ENCODE measurements at places on chromosomes 16 and 17. TPM values are rescaled to one million over a fixed set of nuclear protein-coding genes. Genes with fewer than 3 reads are reported as not detected.

GRCh38 chr16:89466920-89467319 is 23.4 kb downstream of the ANKRD11 start:
- DNase-seq = no peak

DNA sequence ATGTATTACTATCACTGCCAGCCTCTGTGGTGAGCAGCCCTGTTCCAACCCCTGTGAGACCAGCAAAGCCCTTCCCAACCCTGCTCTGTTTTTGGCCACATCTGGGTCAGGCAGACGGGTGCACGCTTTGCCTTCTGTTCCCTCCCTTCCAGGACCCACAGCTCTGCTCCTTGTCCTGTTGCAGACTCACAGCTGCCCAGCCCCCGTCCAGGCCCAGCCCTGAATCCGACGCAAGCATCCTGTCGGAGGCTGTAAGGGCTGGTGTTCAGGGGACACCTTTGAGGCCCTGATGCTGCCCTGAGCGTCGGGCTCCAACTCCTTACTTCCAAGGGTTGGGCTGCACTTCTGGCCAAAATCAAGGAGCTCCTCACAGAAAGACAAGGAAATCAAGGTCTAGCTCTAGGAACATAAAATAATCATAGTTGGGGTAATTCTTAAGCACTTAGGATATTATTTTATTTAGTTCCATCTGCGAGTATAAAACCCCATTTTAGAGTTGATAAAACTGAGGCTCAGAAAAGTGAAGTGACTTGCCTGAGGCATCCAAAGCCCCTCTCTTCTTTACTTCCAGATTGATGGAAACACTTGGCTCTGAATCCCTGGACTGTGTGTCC is 14.3 kb upstream of the SRCIN1 start:
- DNase-seq = no peak

DNA sequence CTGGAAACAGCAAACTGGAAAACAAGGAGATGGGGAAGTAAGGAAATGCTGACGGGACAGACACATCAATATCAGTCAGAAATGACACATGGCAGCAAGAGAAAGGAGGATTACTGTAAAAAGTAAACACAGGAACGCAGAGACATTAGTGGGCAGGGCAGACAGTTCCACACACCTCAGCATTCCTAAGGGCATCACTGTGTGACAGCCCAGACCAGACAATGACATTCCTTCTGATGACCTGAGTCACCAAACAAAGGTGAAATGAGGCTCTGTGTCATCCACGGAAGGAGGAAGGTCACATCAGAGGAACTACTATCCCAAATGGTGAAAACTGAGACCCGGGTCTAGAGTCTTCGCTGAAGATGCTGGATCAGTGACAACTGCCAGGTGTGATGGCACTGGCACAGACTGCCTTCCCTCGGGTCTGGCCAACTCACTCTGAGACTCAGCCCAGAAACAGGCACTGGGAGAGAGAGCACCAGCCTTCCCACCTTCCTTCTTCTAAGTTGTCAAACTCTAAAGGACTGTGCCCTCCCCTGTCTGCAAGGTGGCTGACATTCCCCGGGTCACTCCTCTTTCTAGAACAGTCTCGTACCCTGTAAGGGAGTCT is 36.7 kb downstream of the TK2 start:
- DNase-seq = no peak

DNA sequence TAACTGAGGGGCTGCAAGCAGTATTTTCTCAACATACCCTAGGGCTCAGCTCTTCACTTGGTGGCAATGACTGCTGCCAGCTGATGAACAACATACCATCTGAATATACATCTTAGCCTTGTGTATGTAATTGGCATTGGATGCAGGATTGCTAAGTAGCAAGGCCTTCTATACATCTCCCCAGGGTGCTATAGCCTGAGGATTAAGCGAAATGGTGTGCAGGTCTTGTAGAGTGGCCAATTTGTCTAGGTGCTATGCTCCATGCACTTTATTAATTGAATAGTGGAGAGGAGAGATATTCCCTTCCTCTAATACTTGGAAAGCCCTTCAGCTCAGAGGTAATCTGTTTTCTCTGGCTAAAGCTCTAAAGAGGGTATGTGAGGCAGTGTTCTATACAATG is 71.9 kb downstream of the KIF2B start:
- DNase-seq = no peak

DNA sequence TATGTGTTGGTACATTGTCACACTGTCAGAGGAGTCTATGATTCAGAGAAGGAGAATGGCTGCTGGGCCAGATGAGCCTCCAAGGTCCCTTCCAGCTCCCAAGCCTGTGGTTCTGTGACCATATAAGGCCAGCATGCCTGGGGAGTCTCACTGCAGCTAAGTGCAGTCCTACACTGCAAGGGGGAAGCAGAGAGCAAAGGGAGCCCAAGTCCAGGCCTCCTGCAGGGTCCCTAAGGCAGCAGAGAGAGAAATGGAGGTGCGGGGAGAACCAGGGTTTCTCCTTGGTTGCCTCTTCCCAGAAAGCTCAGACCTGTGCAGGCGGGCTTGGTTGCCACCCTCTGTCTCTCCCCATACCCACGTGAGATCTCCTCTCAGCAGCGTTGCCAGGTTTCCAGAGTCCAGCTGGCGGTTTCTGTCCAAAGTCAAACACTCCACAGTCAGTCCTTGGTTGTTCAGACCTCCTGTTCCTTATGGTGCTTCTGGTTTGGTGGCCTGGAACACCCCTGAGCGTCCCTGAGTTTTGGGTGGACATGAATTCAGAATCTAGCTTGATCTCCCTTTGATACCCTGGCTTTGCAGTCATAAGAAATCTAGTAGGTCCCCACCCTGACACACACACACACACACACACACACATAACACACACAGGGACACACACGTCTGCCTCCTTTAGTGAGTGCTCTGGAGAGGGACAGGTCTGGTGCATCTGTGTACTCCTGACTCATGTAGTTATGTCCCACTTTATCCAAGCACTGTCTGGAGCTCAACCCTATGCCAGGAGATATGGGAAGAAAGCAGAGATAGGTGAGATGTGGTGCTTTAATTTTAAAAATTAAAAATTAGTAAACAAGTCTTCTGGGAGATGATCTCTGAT is 78.8 kb downstream of the GNAO1 start:
- no peak for DNase-seq

GRCh38 chr17:19567216-19568015 is 33.8 kb downstream of the SLC47A1 start:
- no peak for DNase-seq

- DNase-seq = no peak
These were observed 8.1 kb downstream of the CORO7 start for GRCh38 chr16:4408323-4408690.

DNA sequence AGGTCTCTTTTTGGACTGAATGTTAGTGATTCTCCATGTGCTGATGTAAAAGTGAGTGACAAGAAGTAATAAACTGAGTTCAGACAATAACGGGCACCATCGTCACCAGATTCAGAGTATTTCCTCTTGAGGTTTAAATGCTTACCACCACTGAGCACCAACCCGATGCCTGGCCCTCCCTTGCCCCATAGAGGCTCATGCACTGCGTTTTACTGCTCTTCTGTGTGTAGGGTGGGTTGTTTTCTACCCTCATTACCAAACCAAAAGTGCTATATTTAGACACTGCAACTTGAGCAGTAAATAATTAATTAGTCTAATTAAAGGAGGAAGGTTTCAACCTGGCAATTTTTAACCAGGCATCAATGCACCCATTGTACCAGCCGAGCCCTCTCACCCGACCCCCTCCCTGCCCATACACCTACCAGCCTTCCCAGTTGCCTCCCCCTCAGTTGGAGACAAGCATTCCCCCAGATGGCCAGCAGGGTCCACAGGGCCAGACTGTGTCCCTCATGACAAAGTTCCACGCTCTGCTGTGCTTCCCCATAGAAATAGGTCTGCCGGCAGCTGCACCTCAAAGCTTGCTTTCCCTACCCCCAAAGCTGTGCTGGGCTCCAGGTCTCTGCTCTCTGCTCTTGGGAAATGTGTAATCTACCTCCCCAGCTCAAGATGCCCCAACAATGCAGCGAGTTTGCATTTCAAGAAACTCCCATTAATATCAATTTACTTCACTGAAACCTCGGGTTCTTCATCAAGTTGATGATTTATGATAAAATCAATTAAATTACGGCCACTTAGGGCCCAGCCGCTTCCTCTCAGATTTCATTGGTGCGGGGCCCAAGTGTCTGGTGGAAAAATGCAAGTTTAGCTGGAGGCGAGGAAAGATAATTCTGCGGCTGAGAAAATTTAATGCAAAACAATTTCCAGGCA is 16.0 kb downstream of the HOXB4 start:
- DNase-seq = no peak

GRCh38 chr16:87569601-87570571 is 32.4 kb upstream of the JPH3 start:
- no peak for DNase-seq

GRCh38 chr16:47625115-47625567 is 164.0 kb downstream of the PHKB start:
- no peak for DNase-seq

DNA sequence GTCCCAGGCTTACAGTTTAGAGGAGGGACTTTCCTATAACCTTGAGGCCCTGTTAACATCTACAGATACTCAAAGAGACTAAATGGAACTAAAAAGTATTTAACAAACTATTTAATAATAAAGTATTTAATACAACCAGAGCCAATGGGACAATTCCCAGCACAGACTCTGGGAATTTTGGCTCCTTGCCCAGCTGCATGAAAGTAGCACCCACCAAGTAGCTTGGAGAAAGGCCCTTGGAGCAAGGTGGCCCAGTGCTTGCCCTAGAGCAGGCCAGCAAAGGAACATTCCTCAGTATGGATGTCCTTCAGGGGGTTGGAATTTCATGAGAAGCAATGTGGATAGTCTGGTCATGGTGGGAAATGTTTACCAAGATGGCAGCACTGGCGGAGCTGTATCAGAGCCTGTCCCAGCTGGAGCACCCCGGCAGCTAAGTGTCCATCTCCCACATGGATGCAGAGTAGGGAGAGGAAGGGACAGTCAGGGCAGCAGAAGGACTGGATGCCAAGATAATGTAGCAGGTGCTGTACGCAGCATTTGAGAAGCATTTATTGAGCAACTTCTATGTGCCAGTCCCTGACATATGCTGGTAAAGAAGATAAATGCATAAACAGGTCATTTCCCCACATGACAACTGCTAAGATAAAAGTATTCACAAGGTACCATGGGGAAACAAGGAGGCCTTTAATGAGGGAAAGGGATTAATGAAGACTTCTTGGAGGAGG is 5.2 kb upstream of the SMARCD2 start:
- no peak for DNase-seq

DNA sequence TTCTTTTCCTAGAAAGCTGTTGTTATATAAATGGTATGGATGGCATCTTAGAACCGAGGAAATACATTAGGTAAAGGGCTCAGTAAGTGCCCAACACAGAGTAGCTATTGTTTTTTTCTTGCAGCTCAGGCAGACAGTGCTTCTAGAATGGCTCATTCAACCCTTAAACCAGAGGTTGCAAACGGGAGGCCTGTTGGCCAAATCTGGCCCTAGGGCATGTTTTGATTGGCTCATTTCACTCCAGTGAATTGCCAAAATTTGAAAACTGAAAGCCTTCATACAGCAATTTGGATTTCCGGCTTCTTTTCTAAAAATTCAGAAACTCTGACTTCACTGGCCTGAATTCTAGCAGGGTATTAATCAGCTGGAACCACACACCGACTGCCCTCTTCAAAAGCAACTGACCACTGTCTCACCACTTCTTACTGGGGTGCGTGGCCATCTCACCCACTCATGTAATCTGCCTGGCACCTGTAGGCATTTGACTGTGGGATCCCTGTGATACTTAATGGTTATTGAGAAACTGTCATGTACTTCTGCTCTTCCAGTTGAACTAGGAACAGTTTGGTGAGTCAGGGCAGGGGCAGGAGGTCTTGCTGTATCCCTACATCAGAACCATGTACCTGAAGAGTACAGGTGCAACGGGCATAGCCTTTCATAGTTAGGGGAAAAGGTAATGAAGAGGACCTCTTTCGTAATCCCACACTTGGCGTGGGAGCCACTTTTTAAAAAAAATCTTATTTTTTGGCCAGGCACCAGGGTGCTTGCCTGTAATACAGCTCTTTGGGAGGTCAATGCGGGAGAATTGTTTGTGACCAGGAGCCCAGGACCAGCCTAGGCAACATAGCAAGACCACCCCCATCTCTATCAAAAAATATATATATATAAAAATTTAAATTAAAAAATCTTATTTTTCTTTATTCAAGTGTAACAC is 53.6 kb upstream of the SCNN1B start:
- DNase-seq = no peak

DNA sequence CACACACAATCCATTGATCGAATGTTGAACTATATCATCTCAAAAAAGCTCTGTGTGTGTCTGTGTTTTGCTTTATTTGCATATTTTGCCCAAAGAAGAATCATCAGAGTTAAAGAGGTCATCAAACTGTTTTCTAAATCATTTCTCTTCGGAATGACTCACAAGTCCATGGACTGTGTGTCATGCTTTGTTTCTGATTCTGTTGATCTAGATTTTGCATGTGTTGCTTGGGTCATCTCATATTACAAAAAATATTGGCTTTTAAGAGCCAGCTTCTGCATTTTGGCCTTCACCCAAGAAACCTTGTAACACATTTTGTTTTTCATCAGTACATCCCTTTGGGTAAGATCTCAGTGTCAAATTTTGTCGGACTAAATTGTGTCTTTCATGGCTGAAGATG is 471.2 kb upstream of the HSBP1 start:
- no peak for DNase-seq

DNA sequence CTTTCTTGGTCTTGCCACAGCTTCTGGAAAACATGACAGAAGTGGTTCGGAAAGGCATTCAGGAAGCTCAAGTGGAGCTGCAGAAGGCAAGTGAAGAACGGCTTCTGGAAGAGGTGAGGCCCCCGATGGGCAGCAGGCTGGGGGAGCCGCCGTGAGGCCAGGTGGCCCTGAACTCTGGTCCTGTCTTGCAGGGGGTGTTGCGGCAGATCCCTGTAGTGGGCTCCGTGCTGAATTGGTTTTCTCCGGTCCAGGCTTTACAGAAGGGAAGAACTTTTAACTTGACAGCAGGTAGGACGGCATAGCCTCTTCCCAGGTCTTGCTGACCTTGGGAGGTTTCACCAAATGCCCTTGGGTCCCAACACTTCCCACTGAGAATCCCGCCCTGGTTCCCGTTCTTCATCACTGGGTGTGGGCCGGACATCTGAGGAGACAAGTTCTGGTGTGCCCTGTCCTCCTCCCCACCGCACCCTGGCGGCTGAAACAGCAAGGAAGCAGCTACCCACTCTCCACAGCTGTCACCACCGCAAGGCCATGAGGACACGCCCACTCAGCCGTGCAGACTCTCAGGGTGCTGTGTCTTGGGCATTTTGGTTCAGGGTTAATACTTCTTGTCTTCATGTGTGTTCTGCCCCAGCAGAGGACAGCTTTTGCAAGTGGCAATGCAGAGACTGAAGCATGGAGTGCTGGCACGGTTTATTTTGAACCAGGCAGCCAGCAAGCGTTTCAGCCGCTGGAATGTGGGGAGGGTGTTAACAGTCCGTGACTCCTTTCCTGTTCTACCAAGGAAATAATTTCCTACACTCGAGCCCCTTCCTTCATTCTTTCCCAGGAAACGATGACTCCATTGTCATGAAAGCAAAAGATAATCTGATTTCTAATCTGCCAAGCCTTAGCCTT is 21.4 kb downstream of the NTAN1 start:
- DNase-seq = no peak

DNA sequence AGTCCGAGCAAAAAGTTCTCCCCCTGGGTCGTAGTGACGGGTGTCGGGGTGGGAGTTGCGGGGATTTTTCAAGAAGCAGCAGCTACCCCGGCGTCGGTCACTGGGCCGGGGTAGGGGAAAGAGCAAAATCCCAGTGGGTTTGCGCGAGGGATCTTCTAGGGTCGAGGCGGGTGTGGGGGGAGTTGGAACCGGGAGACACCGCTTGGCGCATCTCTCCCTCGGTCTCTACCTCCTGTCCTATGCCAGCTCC is 2.3 kb upstream of the UBTF start:
- DNase-seq = no peak

The KRTAP9-7 gene
- not detected for total RNA-seq

The MPV17L gene
- total RNA-seq = 0.20 TPM

The AP1G1 gene
- total RNA-seq = 57.4 TPM

All from activated CD8-positive, alpha-beta T cell treated with anti-CD3 and anti-CD28 coated beads for 36 hours (primary cell).